ENCODE measurements at places on chromosomes 3 and 15.

DNA sequence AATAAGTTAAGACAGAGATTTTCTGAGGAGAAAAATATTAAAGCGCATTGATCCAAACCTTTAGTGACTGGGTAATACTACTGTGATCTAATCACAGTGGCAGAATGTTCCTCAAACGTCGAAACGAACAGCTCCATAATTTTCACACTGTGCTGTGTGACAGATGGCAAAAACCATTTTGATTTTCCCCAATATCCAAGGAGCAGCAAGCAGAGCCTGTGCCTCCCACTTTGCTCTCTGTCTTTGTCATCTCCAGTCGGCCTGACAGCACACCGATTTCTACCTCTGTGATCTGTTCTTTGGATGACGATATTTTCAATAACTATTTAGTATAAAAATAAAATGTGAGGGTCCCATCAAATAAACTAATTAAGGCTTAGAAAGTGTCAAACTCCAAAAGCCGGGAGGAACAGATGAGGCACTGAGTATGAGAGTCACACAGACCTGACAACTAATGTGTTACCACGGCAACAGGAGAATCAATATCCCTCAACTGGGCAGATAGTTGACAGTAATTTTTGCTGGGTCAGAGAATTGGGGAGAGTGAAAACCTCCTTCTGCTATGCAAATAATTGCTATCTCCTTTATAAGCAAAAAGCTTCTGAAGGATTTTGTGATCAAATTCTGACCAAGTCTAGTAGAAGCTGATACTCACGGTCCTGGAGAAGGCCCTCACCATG is 489.1 kb upstream of the CFAP20DC start:
- DNase-seq = no peak

DNA sequence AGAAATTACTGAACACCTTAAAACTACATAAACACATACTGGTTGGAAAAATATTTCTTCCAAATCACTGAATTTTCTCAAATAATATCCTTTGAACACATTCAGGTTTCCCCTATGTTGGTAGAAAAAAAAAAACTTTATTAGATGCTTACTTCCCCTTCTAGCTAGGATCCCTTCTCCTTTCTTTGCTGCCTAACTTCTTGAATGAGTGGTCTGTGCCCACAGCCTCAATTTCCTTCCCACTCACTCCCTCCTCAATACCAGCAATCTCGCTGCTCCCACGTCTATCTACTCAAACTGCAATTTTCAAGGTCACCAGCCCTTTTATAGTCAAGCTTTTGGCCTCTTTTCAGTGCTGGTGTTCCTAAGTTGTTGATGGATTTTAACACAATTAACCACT is 8.3 kb downstream of the CD200R1 start:
- no peak for DNase-seq

- no peak for DNase-seq
These were observed 418.2 kb upstream of the NR2F2 start for GRCh38 chr15:95912280-95912625.

DNA sequence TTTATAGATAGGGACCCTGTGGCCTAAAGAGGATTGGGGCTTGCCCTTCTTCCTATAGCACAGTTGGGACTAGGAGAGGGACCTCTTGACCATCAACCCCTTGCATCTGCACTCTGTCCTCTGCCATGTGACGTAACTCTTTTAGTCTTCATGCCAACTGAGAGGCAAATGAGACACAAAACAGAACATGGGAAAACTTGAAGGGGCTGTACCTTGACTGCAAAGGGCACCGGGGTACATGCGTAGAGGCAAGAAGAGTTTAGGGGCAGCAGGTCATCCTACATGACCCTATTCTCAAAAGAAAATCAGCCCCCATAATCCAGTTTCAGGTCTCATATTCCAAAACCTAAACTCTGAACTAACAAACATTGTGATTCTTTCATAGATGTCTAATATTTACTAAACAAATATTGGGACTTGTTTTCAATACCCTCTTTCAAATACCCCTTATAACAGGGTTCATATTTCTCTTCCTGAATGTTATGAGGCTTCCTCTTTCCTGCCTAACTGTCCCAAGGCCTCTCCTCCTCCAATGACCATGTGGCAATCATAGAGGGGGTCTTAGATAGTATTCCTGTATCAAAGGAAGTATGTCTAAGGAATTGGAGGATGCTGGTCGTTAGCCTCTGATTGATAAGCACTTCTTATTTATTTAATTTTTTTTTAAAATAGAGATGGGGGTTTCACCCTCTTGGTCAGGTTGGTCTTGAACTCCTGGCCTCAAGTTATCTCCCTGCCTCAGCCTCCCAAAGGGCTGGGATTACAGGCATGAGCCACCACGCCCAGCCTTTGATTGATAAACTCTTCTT is 20.6 kb downstream of the ACKR2 start:
- no peak for DNase-seq

- DNase-seq = no peak
These were observed 171.6 kb upstream of the TSC22D2 start for GRCh38 chr3:150236316-150237082.

DNA sequence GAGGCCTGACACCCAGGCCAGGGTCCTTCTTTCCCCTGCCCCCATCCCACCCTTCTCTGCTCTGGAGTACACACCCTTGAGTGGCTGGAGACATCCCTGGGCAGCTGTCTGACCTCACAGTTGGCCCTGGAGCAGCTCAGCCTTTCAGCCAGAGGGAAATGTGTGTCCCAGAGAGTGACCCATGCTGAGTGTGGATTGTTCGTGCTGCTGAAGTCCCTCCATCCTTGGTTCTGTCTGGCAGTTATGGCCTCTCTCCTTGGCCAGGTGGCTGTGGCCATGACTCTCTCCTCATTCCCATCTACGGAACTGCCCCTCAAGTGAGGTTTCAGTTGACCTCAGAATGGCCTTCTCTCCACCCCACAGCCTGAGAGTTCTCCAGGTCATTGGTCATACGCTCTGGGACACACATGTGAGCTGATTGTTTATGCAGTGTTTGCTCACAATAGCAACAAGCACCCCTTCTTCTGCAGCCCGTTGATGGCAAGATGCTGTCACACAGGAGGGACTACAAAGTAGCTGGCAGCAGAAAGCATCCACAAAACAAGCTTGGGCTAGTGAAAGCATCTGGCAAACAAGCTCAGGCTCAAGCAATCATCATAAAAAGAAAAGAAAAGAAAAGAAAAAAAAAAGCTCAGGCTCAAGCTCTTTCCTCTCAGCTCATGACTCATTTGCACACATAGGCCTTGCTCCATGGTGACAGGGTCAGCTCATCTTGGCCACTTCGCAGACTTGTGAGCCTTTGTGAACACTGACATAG is 55.3 kb upstream of the ITGA11 start:
- no peak for DNase-seq

GRCh38 chr3:50155491-50155878 is 361 bp downstream of the SEMA3F start:
- DNase-seq = no peak

- no peak for DNase-seq
These were observed 985 bp downstream of the TRPC1 start for GRCh38 chr3:142724682-142725356.

GRCh38 chr15:69601711-69602504 is 149.3 kb downstream of the RPLP1 start:
- no peak for DNase-seq

- DNase-seq = no peak
These were observed 106.5 kb upstream of the ADPGK start for GRCh38 chr15:72890043-72890442.

DNA sequence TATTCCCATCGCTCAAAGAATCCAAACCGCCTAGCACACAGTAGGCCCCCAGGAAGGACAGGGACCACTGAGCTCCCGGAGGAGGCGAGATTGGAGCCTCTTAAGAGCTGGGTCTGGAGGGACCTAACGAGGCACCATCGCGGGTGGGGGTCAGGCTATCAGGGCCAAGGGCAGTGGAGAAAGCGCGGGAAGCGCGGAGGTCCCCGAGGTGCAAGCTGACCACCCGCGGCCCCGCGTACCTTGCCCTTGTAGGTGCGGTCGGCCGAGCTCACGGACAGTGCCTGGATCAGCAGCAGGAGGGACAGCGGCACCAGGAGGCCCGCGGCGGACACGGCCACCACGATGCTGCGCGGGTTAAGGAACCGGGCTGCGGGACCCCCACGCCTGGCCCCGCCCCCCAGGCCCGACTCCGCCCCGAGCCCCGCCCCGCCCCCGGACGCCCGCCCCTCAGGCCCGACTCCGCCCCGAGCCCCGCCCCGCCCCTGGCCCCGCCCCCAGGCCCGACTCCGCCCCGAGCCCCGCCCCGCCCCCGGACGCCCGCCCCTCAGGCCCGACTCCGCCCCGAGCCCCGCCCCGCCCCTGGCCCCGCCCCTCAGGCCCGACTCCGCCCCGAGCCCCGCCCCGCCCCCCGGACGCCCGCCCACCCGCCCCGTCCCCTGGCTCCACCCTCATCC is 3.9 kb downstream of the ZDHHC19 start:
- no peak for DNase-seq

GRCh38 chr3:48832684-48833083 is 15.0 kb downstream of the PRKAR2A start:
- DNase-seq = no peak

DNA sequence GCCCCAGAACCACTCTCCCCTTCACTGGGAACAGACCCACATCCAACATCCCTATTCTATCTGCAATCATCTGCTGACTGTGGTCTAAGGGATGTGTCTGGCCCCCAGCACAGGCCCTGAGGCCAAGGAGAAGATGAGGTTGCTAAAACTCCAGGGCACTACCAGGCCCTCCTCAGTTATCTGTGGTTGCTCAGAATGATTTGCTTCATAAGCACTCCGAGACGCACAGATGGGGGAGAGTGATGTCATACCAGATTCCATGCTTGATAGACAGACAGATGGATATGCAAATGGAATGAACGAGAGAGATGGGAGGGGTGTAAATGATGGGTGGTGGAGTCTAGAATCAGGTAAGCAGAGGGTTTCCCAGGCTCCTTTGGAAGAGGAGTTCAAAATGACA is 57.8 kb downstream of the CEMIP start:
- no peak for DNase-seq

- no peak for DNase-seq
These were observed 118.7 kb downstream of the RPL22L1 start for GRCh38 chr3:170751083-170751898.

DNA sequence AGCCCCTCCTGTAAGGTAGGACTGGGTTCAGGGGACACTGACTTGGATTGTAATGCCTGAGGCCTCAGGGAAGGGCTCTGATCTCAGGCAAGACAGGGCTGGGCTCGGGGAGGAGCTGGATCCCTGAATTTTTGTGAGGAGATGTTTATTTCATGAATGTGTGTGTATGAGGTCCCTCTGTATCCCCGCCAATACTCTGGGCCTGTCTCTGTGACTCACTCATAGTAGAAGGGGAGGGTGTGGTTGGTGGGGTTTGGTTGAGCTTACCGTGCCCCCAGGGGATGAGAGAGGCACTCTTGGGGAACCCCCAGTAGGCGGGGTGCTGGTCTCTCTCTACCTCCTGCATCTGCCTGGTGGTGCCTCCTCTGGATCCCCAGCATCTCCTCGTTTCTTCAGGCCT is 28.1 kb downstream of the RPSA start:
- no peak for DNase-seq

DNA sequence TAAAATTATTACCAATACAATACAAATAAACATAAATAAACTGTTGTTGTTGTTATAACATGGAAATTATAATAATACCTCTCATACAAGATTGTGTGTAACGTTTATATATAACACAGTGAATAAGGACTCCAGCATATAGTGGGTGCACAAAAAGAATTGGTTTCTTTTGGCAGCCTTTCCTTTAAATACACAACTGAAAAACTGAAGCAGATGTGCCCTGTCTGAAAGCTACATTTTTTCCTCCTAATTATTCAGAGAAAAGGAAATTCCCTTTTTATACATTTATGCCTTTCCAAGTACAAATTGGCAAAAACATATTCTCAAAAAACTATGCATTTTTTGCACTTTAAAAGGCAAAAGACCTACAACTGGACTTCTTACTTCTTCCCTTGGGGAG is 928.9 kb upstream of the NR2F2 start:
- DNase-seq = no peak

- DNase-seq = no peak
These were observed 158.9 kb upstream of the CADPS start for GRCh38 chr3:63034101-63034500.

GRCh38 chr3:126816986-126817777 is 113.1 kb downstream of the CHCHD6 start:
- DNase-seq = no peak

GRCh38 chr15:89502867-89503595 is 6.6 kb upstream of the RHCG start:
- no peak for DNase-seq

DNA sequence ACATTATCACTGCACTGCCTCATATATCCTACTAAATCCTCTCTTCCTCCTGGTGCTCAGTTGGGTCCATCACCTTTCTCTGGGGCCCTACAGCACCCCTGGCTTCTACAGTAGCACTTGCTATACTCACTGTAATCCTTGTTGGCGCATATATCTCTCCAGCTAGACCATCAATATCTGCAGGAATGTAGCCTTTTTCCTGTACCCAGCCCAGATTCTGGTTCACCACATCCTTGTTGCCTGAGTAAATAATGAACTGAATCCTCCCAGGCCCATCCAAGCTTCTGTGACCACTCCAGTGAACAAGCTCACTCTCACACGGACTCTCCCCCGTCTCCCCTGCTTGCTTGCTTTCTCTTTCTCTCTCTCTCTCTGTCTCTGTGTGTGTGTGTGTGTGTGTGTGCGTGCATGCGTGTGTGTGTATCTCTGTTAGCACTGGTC is 62.5 kb upstream of the LIPC start:
- DNase-seq = no peak

DNA sequence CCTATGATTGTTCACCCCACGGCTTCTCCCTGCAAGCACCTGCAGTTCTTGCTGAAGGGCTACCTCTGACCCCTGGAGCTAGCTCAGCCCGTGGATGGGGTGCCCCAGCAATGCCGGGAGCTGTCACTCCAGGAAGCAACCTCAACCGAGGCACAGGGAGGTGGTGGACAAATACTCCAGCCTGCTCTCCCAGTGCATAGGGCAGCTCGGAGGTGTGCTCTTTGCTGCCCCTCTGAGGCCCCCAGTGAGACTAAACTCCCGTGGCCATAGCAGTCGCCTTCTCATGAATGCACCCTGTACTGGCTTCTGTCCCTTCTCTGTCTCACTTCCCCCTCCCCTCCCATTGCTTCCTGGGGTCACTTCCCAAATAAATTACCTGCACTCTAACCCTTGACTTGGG is 48.5 kb downstream of the LINGO1 start:
- no peak for DNase-seq

GRCh38 chr3:194748225-194748624 is 62.5 kb downstream of the FAM43A start:
- DNase-seq = no peak

DNA sequence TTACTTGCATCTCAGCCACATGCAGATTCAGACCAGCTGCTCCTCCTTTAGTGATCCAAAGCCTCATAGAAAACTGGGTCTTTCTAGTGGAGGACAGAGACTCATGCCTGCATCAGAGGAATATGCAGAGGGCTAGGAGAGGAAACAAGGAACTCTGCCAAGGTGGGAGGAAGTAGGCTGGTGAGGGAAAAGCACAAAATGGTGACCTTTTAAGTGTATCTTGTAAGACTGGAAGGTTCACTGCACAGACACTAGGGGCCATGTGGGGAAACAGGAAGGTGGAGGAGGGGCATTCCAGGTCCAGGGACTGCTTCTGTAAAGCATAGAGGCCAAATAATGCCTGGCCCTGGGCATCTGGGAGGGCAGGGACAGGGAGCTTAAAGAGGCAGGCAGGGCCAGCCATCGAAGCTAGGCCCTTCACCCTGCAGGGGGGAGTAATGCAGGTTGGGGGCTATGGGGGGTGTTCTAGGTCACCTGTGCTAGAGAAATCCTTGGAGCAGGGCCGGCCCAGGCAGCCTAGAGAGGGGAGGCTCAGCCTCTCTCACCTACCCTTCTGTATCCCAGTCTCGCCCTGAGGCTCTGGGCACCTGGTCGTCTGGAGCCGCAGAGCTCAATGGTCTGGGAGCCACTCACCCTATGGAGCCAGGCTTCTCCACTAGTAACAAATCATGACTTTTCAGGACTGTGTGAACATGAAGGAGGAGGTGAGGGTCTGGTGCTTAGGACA is 117.7 kb downstream of the DNAJB8 start:
- DNase-seq = no peak

All from CD4-positive, alpha-beta T cell treated with Interleukin-15 for 1 hour (primary cell).